ENCODE measurements at places on chromosomes 16 and 17.

GRCh38 chr17:74001145-74001544, 202.3 kb upstream of the RPL38 start:
- peaks cover 25% of the 10 kb centered on the region for H3K27me3 ChIP-seq
- H3K4me3 ChIP-seq, result no peak overlapping the region
- no peak overlapping the region for H3K27ac ChIP-seq
- H3K4me1 ChIP-seq, result no peaks in the 10 kb centered on the region

DNA sequence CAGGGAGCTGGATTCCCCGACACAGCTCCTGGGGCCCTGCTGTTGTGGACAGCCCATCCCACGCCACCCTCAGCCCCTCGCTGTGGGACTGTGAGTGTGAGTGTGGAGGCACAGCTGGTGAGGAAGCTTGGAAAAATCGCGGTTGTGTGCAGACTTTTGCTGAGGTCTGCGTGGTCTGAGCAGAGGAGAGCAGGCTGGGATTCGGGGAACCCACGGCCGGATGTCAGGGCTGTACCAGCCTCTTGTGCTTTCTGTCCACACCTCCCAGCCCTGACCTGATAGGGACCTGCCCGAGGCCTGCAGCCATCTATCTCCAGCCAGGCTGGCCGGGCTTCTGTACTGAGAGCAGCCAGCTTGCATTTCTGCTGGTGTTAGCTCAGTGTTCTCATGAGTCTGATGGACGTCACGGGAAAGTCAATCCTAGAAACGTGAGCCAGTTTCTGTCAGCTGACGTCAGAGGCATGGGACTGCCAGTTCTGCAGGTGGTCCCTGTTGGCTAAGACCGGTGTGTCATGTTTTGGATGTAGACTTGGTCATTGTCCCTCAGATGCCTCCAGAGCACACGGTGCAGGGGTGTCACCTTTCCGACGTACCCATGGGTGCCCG, 72.8 kb upstream of the ZNF750 start:
- H3K27me3 ChIP-seq, result no peaks in the 10 kb centered on the region
- H3K36me3 ChIP-seq, result peaks cover 12% of the 10 kb centered on the region

- no peak within 1 kb of the TSS for H3K27ac ChIP-seq
- peaks cover 31% of the 10 kb centered on the region for H3K4me1 ChIP-seq
- H3K27me3 ChIP-seq, result peaks cover 69% of the 10 kb centered on the region
Observed at GRCh38 chr16:57802341-57803133, at the start of gene KIFC3. TSS of gene KIFC3 (minus strand) at chr16:57802491. CDS start at chr16:57798243, 4,248 bp downstream.

DNA sequence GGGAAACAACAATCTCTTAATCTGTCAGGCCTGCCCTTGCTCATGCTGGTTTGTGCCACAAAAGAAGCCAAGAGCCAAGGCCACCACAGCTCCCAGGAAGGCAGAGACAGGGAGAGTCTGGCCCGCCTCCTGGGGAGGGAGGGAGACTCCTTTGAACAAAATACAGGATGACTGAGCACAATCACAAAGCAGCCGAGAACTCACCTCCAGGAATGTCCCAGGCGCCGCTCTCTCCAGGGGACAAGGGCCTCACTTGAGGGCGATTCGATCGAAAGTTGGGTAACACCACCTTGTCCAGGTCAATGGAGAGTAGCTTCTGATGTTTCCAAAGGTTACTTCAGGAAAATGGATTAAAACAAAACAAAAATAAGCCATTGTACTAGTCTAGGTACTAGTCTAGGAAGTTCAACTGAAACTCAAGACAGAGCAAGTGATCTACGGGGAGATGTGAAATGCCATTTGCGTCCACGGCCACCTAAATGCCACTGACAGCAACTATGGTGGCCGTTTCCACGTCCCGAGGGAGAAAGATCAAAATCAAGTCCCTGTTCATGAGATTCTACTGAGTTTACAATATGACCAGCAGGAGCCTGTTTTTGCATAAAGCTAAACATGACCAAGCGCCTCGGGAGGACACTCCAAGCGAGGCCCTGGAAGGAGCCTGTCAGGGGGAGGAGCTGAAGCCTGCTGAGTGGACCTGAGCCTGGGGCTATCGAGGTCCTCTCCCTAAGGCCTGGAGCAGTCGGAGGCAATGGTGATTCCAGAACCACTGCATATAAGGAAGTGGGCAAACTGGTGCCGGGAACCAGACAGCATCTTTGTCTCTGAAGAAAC, 13.4 kb upstream of the SLC38A8 start:
- H3K27ac ChIP-seq, result no peak overlapping the region
- H3K4me1 ChIP-seq, result no peaks in the 10 kb centered on the region
- DNase-seq, result no peak
- peaks cover 56% of the 10 kb centered on the region for H3K36me3 ChIP-seq
- H3K4me3 ChIP-seq, result no peak overlapping the region

DNA sequence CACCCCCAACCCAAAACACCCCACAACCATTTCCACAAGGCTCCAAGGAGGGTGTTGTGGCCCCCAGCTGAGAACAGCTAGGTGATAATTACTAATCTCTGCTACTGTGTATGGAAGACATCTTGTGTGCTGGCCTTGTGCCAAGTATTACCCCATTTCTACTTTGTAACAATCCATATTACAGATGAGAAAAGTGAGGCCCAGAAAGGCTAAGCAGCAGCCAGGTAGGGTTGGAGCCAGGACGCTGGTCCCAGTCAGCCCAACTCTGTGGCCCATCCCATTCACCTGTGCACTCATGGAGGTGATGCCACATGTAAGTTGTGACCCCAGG, 12.4 kb upstream of the PEMT start:
- no peak overlapping the region for H3K4me3 ChIP-seq
- DNase-seq, result no peak
- no peaks in the 10 kb centered on the region for H3K36me3 ChIP-seq
- no peaks in the 10 kb centered on the region for H3K4me1 ChIP-seq
- H3K27me3 ChIP-seq, result no peaks in the 10 kb centered on the region
- no peak overlapping the region for H3K27ac ChIP-seq

DNA sequence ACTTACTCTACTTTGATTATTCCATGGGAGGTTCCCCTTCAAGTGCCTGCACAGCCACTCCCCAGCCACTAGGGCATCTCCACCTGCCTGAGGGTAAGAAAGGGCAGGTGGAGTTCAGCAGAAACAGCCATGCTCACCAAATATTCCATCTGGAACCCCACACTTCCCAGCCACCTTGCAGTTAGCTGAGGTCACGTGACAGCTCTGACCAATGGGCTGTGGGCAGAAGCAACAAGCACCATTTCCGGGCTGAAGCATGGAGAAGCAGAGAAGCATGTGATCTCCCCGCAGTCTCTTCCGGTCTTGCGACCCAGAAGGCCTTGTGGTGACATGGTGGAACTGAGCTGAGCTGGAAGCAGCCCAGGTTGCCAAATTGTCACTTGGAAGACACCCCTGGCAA, 108.6 kb downstream of the CCT6B start:
- H3K36me3 ChIP-seq, result no peaks in the 10 kb centered on the region
- DNase-seq, result no peak
- no peaks in the 10 kb centered on the region for H3K4me1 ChIP-seq
- no peak overlapping the region for H3K4me3 ChIP-seq

DNA sequence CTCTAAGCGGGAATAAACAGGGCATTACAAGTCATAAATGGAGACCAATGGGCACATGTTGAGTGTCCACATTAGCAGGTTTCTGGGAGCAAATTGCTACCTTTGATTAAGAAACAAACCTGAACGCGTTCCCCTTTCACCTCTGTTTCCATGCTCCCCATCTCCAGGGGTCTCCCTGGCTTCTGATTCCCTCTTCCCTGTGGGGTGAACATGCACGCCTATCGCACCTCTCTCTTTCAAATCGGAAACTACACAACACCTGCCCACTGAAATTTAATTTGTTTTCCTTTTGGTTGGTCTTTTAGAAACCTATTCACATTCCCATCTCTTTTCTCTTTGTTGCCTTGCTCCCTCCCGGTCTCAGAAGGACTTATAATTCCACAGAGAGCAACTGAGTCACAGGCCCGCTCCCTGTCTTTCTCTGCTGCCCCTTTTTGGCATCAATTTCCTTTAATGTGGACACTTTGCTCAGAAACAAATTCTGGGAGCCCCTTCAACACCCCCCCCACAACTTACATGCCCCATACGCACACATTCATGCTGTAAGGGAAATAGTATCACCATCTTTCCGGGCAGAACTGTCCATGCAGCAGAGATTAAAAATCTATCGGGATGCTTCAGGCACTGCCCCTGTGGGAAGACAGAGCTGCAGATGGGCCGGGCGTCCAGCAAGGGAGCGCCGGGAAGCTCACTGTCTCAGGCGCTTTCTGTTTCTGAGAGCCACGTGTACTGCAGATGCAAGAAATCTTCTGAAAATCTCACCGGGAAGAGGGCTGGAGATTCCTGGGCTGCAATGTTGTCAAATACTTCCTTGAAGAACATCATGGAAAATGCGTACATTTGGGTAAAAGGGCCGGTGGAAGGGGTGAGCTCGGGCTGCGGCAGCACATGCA, 7.2 kb upstream of the FOXF1 start:
- peaks cover 90% of the 10 kb centered on the region for H3K27me3 ChIP-seq
- H3K4me3 ChIP-seq, result no peak overlapping the region
- H3K27ac ChIP-seq, result no peak overlapping the region

GRCh38 chr16:89053725-89054029, 40.0 kb upstream of the ACSF3 start:
- no peaks in the 10 kb centered on the region for H3K27me3 ChIP-seq
- H3K4me3 ChIP-seq, result no peak overlapping the region
- no peak overlapping the region for H3K27ac ChIP-seq
- H3K36me3 ChIP-seq, result no peaks in the 10 kb centered on the region

DNA sequence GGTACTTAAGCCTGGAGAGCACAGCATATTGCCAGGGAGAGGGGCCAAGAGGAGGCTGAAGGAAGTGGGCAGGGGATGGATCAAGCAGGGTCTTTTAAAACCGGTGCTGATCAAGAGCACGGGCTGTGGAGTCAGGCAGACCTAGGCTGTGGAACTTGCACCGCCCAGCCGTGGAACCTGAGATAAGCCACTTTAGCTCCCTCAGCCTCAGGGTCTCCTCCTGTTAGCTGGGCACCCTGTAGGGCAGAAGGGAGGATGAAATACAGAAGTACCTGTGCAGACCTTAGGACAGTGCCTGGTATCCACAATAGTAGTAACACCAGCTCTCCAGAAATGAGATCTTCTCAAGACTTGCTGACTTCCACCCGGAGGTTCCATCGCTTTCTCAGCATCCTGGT, 9.3 kb downstream of the ODAD4 start:
- no peaks in the 10 kb centered on the region for H3K36me3 ChIP-seq
- no peak for DNase-seq
- peaks cover under 1% of the 10 kb centered on the region for H3K4me1 ChIP-seq
- no peak overlapping the region for H3K27ac ChIP-seq
- H3K4me3 ChIP-seq, result no peak overlapping the region
- H3K27me3 ChIP-seq, result peaks cover 8% of the 10 kb centered on the region

DNA sequence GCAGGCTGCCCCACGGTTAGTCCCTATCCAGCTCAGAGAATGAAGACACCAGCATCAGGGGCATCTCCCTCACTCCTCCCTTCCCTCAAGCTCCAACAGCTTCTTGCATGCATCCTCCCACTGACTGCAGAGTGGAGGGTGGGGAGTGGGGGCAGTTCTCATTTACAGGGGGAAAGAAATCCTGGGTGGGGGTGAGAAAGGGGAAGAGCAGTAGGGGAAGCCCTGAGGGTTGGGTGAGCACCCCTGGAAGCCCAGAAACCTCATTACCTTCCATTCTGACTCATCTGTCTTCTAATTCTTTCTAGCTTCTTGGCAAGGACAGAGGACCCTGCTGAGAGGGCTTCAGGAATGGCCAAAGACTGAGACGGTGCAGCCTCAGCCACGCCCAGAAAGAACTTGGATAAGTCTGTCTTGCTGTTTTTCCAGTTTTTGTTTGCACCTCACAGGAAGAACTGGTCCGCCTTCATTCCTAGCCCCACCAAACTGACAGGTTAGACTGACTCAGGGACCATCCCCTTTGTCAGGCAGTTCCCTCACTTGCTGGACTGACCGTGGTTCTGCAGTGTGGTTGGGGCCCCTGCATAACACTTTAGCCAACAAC, 52.5 kb upstream of the WSB1 start:
- H3K36me3 ChIP-seq, result no peaks in the 10 kb centered on the region
- H3K27ac ChIP-seq, result no peak overlapping the region
- H3K27me3 ChIP-seq, result peaks cover 6% of the 10 kb centered on the region
- no peak for DNase-seq

GRCh38 chr17:27816946-27817345, 16.6 kb upstream of the NOS2 start:
- H3K27me3 ChIP-seq, result peaks cover 6% of the 10 kb centered on the region
- no peak overlapping the region for H3K27ac ChIP-seq
- H3K4me3 ChIP-seq, result no peak overlapping the region
- H3K36me3 ChIP-seq, result peaks cover 5% of the 10 kb centered on the region
- no peaks in the 10 kb centered on the region for H3K4me1 ChIP-seq

DNA sequence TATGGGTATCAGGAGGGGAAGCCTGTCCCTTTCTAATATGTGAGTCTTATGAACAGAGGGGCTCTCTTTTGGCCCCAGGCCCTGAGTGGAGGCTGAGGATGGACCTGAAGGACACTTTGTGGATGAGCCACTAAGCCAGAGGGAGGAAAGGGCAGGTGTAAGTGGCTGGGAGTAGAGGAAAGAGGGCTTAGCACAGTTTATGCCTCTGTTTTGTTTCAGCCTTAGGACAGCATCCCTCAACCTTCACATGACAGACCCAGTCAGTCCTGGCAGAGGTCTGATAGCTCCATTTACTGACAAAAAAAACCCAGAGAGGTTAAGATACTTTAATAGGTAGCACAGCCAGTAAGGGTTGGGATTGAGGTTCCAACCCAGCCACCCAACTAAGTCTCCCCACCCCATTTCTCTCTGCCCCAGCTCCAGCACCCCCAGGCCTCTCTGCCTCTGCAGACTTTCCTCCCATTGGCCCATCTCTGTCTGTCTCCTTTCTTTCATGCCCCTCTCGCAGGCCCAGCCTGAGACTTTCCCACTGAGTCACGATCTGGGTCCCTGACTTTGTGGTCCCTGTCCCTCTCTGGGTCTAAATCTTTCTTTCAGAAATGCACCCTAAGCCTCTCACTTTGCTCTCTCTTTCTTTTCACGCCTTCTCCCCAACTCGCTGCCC, 4.7 kb upstream of the TBX21 start:
- no peak for DNase-seq
- H3K4me1 ChIP-seq, result peaks cover 81% of the 10 kb centered on the region
- H3K36me3 ChIP-seq, result no peaks in the 10 kb centered on the region
- no peak overlapping the region for H3K4me3 ChIP-seq

- no peaks in the 10 kb centered on the region for H3K4me1 ChIP-seq
- no peak overlapping the region for H3K4me3 ChIP-seq
- H3K27me3 ChIP-seq, result no peaks in the 10 kb centered on the region
- H3K36me3 ChIP-seq, result no peaks in the 10 kb centered on the region
Observed at GRCh38 chr16:48955837-48956236, 325.8 kb downstream of the CBLN1 start.

DNA sequence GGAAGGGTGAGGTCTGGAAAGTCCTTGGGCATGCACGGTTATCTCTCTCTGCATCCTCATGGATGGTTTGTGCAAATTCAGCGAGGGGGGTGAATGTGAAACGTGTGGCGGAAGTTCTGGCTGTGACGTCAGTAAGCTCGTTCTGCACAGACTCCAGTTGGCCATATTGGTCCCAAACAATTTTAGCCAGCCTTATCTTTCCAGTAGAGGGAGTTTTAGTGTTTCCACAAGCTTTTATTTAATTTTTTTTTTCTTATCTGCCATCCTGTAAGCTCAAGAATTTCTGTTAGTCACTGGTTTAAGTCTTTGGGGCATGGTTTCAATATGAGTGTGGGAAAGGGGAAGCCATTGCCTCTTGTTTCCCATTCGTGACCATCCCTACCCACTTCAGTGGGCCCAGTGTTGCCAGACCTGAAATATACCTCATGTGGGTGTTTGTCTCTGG, 39.0 kb downstream of the HLF start:
- H3K27me3 ChIP-seq, result no peaks in the 10 kb centered on the region
- H3K27ac ChIP-seq, result no peak overlapping the region
- no peaks in the 10 kb centered on the region for H3K36me3 ChIP-seq
- H3K4me3 ChIP-seq, result no peak overlapping the region
- peaks cover 13% of the 10 kb centered on the region for H3K4me1 ChIP-seq
